Heart right ventricle (tissue), 16 donors: ENCODE measurements at places on chromosomes 12 and 14. TPM values are rescaled to one million over a fixed set of nuclear protein-coding genes. Genes with fewer than 3 reads are reported as not detected.
A peak's percentile ranks its signal among the peaks of the same experiment; 100 is the strongest.

Gene RNASE7
- total RNA-seq = not detected

Gene EFS
- 2.4 TPM for total RNA-seq

- DNase-seq = no peak
These were observed 173.8 kb downstream of the SYNE2 start for GRCh38 chr14:64026600-64026999.

GRCh38 chr12:117350140-117350539 is 11.3 kb downstream of the NOS1 start:
- no peak for DNase-seq

GRCh38 chr14:86672080-86672479 is 1142.1 kb downstream of the FLRT2 start:
- DNase-seq = no peak

Gene FAM222A
- total RNA-seq = 7.2 TPM

GRCh38 chr12:101696251-101697196 is 916 bp upstream of the CHPT1 start:
- peak; percentile 75 for DNase-seq

GRCh38 chr14:75204116-75204515 is 27.7 kb upstream of the TMED10 start:
- DNase-seq = no peak

Gene NFE2
- total RNA-seq = 0.35 TPM

Gene GOLGA5
- total RNA-seq = 22.7 TPM

Gene STAB2
- 0.45 TPM for total RNA-seq

DNA sequence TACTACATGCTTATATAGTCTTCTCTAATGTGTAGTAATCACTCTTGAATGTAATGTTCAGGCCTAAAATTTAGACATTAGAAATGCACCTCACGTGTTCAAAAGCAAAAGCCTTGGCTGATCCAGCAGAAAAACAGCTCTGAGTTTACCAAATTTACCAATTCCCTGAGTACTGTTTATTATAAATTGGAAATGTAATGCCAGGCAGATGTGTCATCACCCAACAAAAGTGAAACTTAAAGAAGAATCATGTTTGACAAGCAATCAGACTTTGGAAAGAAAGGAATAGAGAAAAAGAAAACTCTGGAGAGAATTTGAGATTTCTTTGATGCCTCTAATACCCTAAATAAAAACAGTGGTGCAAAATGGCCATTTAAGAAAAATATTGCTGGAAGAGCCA is 26.5 kb upstream of the STRAP start:
- DNase-seq = no peak

DNA sequence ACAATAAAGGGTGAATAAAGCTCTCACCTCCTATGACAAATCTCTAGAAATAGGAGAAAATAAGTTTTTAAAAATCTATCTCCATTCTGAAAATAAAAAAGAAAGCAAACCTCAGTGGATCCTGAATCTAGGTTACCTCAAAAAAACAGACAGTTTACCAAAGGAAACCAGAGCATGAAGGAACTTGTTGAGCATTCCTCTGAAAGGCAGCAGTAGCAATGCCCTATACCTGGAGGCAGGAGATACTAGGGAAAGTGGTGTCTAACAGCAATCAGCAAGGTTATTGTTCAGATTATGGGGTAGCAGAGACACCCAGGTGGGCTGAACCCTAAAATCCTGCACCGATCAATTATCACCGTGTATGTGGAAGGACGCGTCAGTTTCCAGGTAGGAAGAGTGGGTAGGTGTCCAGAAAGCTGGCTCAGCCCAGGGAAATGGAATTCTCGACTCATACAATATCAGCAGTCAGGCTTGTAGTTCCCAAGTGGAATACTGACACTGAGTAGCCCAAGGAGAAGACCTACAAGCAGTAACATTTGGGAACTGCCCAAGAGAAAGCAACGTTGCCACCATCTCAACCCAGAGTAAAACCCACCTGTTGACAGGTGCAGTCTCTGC is 128.3 kb downstream of the ST8SIA1 start:
- DNase-seq = no peak

Gene ERO1A
- 16.2 TPM for total RNA-seq

GRCh38 chr12:10672231-10672868 is 1.5 kb downstream of the STYK1 start:
- DNase-seq = no peak

- DNase-seq = no peak
These were observed 17.0 kb downstream of the PPP1R1A start for GRCh38 chr12:54571193-54572188.

GRCh38 chr12:56391721-56392120 is 29.1 kb upstream of the APOF start:
- DNase-seq = no peak

GRCh38 chr14:21997300-21997699 is 323.7 kb upstream of the OR4E1 start:
- DNase-seq = no peak

- DNase-seq = no peak
These were observed 34.4 kb downstream of the DDX51 start for GRCh38 chr12:132109741-132110140.

DNA sequence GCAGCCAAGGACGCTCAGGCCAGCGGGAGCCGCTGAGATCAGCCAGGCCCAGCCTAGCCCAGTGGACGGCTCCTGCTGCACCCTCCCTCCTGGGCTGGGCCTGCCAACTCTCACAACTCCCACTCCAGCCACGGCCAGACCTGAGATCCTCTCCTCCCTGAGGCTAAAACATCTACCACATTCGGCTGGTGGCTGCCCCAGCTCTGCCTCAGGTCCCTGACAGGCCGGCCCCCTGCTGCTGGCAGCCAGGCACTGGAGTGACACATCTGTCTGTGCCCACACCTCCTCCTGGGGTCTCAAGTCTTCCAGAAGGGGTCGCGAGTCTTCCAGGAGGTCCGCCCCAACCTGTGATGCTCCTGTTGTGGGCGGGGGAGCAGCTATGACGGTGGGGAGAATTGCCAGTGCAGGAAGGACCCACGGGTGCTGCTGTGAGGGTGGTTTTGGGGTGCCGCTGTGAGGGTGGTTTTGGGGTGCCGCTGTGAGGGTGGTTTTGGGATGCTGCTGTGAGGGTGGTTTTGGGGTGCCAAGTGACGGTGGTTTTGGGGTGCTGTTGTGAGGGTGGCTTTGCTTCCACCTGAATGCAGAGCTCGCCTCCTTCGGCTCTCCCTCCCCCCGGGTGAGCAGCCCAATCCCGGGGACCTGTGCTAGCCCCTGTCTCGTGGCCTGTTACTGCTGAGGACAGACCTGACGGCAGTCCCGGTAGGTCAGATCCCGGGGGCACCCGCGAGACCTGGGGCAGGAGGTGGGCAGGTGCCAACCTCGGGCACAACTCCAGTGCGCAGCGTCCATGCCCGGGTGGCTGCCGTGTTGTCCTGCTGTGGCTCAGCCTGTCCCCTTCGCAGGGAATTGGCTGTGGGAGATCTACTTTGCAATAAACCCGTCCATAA is 27.5 kb upstream of the C14orf180 start:
- DNase-seq = no peak

Gene GPD1
- 16.3 TPM for total RNA-seq

DNA sequence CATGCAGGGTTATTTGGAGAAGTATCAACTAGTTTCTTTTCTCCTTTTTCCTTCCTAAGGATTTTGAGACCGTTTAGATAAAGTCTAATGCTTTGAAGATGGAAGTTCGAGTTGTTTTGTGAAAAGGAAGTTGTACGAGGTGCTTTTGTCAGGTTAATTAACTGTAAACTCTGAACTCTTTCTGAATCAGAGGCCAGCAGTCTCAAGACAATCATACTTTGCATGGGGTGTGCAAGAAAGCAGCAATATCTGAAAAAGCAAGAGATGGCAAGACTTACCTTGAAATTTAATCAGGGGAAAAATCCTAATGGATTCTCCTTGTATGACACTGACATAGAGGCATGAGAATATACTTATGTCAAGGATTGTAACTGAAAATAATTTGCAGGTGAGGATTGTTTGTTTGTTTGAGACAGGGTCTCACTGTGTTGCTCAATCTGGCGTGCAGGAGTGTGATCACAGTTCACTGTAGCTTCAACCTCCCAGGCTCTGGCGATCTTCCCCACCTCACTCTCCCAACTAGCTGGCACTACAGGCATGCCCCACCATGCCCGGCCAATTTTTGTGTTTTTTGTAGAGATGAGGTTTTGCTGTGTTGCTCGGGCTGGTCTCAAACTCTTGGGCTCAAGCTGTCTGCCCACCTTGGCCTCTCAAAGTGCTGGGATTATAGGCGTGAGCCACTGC is 170.2 kb upstream of the HMGA2 start:
- no peak for DNase-seq

DNA sequence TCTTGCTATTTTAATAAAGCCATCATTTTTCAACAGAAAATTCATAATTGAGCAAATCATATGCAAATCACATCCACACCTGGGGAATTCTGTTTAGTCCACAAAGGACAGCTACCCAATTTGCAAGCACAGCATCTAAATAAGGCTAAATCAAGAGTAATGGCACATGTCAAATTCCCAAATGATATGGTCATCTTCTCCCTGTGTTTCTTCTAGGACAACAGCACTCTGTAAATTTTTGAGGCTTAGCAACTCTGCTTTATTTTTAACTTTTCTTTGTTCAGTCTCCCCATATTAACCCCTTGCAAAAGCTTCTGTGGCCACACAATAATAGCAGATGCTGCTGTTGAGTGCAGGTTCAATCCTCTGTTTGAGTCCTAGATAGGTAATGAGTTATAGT is 155.6 kb upstream of the DAAM1 start:
- no peak for DNase-seq

DNA sequence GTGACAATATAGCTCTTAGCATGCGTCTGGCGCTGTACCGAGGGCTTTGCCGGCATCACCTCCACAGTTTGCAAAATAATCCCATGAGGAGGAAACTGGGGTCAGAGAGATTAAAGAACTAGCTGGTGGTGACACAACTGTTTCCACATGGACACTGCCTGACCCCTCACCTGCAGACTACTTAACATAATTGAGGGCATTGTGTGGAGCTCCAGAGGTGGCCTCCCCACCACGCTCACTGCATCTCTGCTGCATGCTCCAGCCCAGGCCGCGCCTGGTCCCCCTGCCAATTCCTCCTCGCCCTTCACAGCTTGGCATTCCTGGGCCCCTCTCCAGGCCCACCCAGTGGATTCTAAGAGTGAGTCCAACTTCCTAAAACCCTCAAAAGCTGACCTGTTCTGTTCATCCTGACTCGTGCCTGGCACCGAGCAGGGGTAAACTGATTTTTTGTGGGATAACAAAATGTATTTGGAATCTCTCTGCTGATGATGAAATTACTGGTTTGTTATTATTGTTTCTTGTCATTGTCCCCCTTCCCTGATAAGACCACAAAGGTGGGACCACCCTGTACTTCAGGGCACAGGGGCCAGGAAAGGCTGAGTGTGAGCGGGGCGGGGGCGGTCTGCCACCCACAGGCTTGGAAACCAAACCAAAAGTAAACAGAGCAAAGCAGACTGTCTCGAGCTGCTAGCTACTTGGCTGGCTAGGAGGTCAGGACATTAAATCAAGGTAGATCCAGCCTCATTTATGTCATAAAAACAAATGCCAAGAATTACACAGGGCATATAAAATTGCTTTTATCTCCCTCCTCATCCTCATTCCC is 40.6 kb downstream of the CHGA start:
- no peak for DNase-seq

Gene SARNP
- total RNA-seq = 51.9 TPM

DNA sequence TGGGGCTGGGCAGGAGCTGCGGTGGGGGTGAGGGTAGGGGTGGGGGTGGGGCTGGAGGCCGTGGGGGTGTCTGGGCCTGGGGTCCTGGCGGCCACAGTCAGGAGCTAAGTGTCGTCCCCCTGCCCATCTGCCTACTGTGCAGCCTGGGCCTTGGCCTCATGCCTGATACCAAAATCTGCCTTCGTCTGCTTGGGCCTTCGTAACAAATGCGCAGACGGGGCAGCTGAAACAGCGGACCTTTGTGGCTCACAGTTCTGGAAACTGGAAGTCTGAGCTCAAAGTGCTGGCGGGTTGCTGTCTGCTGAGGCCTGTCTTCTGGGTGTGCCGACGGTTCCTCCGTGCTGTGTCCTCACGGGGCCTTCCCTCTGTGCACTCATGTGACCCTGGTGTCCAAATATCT is 61.7 kb downstream of the KIF26A start:
- no peak for DNase-seq

DNA sequence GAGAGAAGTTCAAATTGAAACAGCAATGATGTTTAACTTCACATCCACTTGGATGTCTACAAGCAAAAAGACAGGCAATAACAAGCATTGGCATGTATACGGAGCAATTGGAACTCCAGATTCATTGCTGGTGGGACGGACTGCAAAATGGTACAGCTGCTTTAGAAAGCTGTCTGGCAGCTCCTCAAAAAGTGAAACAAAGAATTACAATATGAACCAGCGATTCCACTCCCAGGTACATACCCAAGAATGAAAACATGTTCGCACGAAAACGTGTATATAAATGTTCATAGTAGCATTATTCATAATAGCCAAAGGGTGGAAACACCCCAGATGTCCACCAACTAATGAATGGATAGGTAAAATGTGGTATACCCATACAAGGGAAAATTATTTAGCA is 125.7 kb downstream of the HMGA2 start:
- DNase-seq = no peak

Gene TAC3
- not detected for total RNA-seq

Gene CLEC2A
- not detected for total RNA-seq

DNA sequence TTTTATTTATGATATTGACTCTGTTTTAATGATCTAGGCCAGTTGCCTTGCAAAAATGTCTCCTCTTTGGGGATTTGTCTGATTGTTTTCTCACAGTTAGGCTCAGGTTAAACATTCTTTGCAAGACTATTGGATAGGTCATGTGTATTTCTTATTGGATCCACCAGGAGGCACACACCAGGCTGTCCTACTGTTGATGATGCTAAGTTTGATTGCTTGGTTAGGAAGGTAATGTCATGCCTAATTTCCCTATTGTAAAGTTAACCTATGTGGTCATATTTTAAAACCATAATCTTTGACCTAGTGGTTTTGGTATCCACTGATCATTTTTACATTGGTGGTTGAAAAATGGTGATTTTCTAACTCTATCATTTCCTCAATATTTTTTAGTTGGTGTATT is 137.1 kb downstream of the BRMS1L start:
- DNase-seq = no peak

GRCh38 chr12:32033406-32033805 is 73.2 kb upstream of the BICD1 start:
- DNase-seq = no peak

- DNase-seq = no peak
These were observed 56.5 kb downstream of the SLC38A1 start for GRCh38 chr12:46212108-46212982.

- DNase-seq = peak; percentile 65
These were observed 127.4 kb downstream of the CACNA1C start for GRCh38 chr12:2179953-2180736.

- DNase-seq = no peak
These were observed 22.0 kb upstream of the CDK17 start for GRCh38 chr12:96422192-96422591.

DNA sequence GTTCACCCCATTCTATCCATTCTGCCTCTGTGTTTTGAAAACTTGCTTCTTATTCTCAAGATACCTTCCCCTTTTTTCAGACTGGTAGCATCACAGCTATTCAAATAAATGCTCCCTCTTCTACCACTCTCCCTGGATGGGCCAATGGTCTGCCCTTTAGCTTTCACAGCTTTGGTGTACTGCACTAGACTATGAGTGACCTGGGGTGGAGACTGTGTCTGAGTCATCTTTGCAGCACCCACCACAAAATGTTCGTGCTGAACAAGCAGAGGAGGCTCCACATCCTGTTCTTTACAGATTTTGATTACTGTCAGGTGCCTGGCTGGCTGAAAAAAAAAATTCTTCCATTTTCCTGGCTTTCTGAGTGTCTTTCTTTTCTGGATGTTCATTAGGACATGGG is 1104.1 kb upstream of the TMEM132C start:
- no peak for DNase-seq
